Stimulated activated CD8-positive, alpha-beta memory T cell treated with anti-CD3 and anti-CD28 coated beads, Interleukin-15, amount 100 ng/mL, for 1 hour (primary cell): ENCODE measurements at places on chromosomes 7 and 10.

GRCh38 chr7:17044396-17044795 is 162.6 kb upstream of the AGR3 start:
- DNase-seq, result no peak

DNA sequence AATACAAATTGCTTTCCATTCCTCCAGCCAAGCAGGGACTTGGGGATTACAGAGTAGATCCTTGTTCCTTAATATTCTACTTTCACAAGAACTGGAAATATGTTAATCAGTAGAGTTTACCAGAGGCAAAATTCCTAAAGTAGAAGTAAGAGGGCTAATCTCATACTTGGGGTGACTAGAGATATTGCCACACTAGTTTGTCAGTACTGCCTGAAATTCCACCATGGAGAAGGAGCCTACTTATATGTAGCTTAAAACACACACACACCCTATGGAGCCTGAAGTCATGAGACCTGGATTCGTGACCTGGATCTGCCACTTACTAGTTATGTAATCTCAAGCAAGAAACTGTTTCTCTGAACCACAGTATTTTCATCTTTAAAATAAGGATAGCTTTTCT is 33.9 kb downstream of the STRIP2 start:
- no peak for DNase-seq

- DNase-seq, result peak; percentile 51
Measured at GRCh38 chr10:50623663-50624412, at the start of gene SGMS1. SGMS1 (minus strand) TSS chr10:50623956; CDS start chr10:50344114, 279,842 bp downstream.

GRCh38 chr7:104895522-104896236 is 118.3 kb upstream of the KMT2E start:
- no peak for DNase-seq

DNA sequence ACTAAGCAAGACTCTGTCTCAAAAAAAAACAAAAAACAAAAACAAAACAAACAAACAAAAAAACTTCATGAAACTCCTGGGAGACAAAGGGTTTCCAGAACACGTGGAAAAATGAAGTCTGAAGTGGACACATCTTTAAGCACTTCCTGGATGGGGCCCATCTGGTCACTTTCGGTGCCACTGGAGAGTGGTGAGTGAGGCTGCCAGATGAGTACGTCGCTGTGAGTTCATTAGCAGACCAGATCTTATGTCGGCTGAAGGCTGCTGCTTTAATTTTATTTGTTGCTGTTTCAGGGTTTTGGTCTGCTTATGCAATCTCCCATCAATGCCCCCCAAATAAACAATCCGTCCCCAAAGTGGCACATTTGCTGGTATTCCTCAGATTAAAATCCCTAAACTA is 64.4 kb downstream of the NPTX2 start:
- no peak for DNase-seq

GRCh38 chr7:40717242-40717641 is 582.4 kb downstream of the SUGCT start:
- DNase-seq, result no peak

- no peak for DNase-seq
Measured at GRCh38 chr10:125158601-125159485, 1.5 kb downstream of the CTBP2 start.

DNA sequence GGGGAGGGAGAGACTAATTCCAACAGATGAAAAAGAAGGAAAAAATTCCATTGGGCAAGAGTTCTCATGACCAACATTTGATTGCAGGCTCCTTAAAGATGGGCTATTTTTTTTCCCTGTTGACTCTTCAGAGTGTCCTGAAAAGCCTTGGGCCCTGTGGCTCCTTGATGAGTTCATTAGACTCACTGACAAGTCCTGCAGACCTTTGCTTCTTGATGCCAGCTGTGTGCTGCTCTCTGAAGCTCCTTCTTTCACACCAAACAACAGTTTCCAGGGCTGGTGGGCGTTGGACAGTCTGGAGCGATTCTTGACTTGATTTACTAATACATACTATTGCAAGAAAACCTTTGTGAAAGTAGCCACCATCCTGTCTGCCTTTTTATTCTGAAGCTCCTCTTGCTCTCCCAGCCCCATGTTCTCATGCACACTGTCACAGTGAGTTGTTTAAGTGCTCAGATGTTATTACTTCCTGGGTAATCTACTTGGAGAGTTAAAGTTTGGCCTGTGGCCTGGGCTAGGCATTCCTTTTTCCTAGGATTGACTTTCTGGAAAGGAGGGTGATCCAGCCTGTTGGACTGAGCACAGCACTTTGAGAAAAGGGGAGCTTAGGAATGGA is 250.3 kb downstream of the PTEN start:
- no peak for DNase-seq

GRCh38 chr10:3268025-3268424 is 95.4 kb upstream of the PITRM1 start:
- no peak for DNase-seq

DNA sequence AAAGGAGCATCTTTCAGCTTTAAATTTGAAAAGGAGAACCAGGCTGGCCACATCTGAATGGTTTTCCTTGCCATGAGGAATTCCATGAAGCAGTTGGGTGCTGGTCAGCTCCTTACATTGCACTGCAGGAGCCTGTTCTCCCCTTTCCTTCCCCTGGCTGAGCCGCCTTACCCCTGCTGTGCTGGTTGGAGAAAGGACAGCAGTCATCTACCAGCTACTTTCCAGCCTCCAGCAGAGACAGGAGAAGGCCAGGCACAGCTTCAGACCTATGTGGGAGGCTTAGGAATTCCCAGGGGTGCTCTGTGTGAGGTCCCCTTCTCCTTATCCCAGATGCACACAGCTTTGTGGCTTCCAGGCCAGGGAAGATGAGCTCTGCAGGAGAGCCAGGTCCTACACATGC is 4.7 kb downstream of the C10orf71 start:
- no peak for DNase-seq

DNA sequence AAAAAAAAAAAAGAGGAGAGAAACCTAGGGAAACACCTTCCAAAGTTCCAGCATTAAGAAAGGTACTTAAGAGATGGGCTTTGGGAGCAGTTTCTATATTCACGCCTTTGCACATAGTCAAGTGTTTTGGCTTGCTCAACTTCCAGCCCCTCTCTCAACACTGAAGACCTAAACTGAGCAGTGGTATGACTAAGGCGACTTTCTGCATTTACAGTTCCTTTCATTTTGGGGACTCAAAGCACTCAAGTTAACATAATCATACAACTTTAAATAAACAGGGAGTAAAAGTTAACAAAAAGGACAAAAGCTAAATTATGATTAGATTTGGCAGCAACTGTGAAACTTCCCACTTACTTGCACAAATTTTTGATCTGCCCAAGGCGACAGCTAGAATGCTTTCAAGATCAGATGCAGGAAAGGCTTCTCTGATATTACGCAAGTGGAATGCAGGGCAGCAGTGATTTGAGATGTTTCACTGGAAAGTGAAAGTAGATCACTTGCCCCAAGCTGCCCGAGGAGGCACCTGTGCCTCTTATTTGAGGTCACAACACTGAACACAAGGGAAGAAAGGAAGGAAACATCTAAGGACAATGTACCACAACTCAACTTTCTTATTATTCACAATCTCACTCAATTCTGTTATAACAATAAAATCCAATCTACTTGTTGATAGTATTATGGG is 199.5 kb downstream of the SKAP2 start:
- no peak for DNase-seq

DNA sequence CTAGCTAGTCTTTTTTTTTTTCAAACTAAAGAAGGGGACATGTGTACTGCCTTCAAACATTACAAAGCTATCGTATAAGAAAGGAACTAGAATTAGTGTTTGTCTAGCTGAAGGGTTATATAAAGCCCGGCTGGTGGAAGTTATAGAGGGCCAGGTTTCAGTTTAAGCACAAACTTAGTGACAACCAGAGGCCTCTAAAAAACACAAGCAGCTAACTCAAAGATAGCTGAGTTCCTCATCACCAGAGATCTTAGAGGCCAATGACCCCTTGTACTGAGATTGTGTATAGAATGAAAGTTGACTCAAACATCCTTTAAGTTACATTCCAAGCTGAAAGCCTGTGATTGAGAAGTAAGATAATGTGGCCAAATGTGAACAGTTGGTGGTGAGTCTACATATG is 28.1 kb upstream of the SGMS1 start:
- no peak for DNase-seq

DNA sequence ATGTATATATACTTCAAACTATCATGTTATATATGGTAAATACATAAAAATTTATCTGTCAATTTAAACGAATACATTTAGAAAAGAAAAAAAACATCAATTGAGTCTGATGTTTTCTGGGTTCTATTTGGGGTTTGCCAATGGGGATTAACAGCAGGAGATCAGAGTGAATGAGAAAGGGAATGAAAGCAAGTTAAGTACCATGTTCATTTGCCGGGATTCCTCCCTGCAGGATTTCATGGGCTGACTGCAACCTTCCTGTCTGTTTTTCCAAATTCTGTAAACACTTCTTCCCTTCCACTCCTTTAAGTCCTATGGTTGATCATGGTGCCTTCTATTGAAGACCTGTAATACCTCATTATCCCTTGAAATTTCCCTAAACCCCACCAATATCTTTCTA is 33.9 kb upstream of the SEMA3A start:
- no peak for DNase-seq

DNA sequence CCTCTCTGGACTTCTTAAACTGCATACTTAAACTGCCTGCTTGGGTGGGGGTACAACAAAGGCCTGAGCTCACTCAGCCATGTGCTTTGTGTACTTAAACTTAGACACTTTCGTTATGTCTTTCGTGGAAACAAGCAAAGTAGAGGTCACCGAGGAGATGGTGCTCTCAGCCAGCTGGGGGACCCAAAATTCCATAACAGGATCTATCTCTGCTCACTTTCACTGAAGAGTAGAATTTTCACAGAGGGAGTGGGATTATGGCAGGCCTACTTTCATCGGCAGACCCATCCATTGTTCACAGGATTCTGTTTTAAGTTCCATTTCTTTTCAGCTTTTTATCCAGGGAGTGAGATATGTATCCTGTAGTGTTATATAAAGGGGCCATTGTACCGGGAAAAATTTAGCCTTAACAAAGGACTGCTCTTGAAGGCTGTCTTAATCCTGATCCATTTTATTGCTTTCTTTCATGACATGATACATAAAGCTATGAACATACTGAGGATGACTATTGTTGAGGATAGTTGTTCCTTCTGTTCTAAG is 370.0 kb upstream of the GHITM start:
- no peak for DNase-seq

- no peak for DNase-seq
Measured at GRCh38 chr10:93471110-93471651, 11.0 kb downstream of the MYOF start.

- no peak for DNase-seq
Measured at GRCh38 chr10:17907641-17908040, 44.1 kb upstream of the SLC39A12 start.

GRCh38 chr7:51467384-51468017 is 150.9 kb upstream of the COBL start:
- no peak for DNase-seq

DNA sequence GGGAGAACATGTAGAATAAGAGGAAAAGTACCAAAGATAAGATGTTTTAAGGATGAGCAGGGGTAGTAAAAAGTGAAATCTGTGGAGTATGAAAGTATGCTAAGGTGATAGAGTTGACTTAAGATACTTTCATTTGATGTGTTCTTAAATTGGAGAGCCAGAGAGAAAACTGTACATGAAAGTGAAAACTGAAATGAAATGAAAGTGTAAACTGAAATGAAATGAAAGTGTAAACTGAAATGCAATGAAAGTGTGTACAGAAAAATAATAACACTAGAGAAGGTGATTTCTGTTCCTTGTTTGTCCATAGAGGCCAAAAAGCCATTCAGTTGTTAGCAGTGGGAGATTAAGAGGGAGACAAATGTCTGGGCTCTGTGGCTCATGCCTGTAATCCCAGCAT is 17.5 kb downstream of the AHR start:
- no peak for DNase-seq

DNA sequence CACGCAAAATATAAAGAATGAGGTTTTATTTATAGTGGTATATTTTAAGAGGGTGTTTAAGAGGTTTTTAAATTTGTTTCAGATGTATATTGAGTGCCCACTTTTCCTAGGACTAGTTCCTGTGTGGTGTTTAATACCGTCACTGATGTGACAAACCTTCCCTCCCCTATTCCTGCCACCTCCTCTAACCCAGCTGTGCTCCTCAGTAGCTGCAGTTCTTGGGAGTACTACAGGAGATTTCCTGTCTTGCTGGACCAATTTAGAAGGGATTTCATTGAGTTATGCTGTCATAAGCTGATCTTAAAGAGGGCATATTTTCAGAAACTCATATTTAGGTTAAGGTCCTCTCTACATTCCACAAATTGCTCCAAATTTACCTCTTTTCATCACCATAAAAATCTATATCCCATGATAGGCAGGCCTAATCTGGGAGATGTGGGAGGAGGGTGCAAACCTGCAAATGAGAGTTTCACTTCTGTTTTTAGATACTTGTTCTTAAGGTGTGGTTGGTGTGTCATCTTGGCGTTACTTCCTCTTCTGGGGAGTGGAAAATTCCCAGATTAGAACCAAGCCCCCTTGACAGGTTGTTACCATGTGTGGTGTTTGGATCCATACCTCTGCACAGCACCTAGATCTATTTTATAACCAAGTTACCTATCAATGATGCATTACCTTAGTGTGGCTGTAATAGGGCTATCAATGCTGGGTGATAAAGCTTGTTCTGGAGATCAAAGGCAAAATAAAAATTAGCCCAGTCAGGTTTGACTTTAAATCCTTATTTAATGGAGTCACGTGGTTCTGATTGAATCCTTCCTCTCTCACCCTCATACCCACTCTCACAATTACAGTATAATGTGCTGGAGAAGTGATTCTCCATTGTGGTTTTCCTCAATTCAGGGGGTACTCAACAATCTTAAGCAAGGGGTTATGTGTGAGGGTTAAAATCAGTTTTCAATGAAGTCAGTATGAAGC is 141.1 kb downstream of the CDK14 start:
- DNase-seq, result no peak

- DNase-seq, result no peak
Measured at GRCh38 chr7:92749832-92750446, 86.4 kb downstream of the CDK6 start.

DNA sequence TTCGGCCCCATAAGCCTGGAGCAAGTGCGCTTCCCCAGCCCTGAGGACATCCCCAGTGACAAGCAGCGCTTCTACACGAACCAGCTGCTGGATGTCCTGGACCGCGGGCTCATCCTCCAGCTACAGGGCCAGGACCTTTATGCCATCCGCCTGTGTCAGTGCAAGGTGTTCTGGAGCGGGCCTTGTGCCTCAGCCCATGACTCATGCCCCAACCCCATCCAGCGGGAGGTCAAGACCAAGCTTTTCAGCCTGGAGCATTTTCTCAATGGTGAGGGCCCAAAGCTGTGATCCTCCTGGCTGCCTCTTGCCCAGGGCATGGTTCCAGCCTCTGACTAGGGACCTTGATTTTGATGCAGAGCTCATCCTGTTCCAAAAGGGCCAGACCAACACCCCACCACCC is 10.1 kb downstream of the IRF5 start:
- DNase-seq, result no peak

DNA sequence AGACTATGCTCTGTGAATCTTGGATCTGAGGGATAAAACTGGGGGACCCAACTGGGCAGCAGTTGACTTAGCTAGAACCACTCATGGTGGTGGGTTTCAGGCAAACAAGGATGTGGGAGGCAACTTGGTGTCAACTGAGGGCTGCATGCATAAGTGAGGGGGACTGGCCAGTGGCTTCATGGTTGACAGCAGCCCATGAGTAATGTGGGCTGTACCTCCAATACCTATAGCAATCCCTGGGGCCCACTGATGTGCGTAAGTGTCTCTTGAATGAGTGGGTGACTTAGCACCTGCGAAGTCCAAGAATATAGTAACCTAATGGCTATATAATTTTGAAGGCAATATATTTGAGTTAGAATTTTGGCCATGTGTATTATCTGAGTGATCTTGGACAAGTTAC is 13.7 kb upstream of the MAP3K8 start:
- DNase-seq, result no peak
